H1 (cell line): ENCODE measurements at places on chromosomes 5 and 9. TPM values are rescaled to one million over a fixed set of nuclear protein-coding genes. Genes with fewer than 3 reads are reported as not detected.

DNA sequence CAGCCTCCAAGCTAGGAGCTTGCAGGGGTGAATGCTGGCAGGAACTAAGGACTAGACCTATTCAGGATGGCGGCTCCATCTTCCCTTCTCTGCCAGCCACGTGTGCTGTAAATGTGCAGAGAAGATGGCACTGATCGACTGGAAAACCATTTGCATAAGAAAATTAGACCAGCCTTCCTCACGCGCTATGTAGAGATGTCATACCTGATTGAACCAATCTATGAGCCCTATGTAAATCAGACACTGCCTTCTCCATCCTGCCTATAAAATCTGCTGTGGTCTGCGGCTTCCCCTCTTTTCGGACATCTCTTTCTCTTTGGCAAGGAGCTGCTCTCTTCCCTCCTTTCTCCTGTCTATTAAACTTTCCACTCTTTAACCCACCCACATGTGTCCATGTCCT, 91.6 kb downstream of the NPR3 start:
- H3K4me1 ChIP-seq = no peaks in the 10 kb centered on the region
- no peaks in the 10 kb centered on the region for H3K36me3 ChIP-seq
- no peaks in the 10 kb centered on the region for H3K27me3 ChIP-seq
- DNase-seq = no peak
- H3K4me3 ChIP-seq = no peak overlapping the region
- no peak overlapping the region for H3K27ac ChIP-seq

GRCh38 chr5:172869691-172870090, 35.6 kb downstream of the ERGIC1 start:
- H3K27ac ChIP-seq = no peak overlapping the region
- H3K4me1 ChIP-seq = peaks cover 27% of the 10 kb centered on the region
- no peak overlapping the region for H3K4me3 ChIP-seq
- no peaks in the 10 kb centered on the region for H3K27me3 ChIP-seq
- no peaks in the 10 kb centered on the region for H3K36me3 ChIP-seq

GRCh38 chr9:15491950-15492349, 18.8 kb downstream of the PSIP1 start:
- no peaks in the 10 kb centered on the region for H3K4me1 ChIP-seq
- H3K36me3 ChIP-seq = peaks cover 6% of the 10 kb centered on the region
- H3K27me3 ChIP-seq = no peaks in the 10 kb centered on the region
- H3K4me3 ChIP-seq = no peak overlapping the region
- no peak overlapping the region for H3K27ac ChIP-seq

Gene PARP8
- total RNA-seq = 27.6 and 30.6 TPM in 2 replicates

GRCh38 chr5:664994-665360, 28.2 kb downstream of the TPPP start:
- no peak overlapping the region for H3K4me3 ChIP-seq
- no peak for DNase-seq
- H3K27ac ChIP-seq = no peak overlapping the region
- peaks cover 11% of the 10 kb centered on the region for H3K36me3 ChIP-seq
- no peaks in the 10 kb centered on the region for H3K27me3 ChIP-seq
- no peaks in the 10 kb centered on the region for H3K4me1 ChIP-seq

Gene ITGA2
- total RNA-seq = 7.2 and 7.7 TPM in 2 replicates

GRCh38 chr9:127175319-127175715, 52.9 kb upstream of the ANGPTL2 start:
- no peaks in the 10 kb centered on the region for H3K27me3 ChIP-seq
- no peaks in the 10 kb centered on the region for H3K36me3 ChIP-seq
- no peak overlapping the region for H3K27ac ChIP-seq
- H3K4me1 ChIP-seq = no peaks in the 10 kb centered on the region
